ENCODE measurements at places on chromosomes 11 and 22.
A peak's percentile ranks its signal among the peaks of the same experiment; 100 is the strongest.

DNA sequence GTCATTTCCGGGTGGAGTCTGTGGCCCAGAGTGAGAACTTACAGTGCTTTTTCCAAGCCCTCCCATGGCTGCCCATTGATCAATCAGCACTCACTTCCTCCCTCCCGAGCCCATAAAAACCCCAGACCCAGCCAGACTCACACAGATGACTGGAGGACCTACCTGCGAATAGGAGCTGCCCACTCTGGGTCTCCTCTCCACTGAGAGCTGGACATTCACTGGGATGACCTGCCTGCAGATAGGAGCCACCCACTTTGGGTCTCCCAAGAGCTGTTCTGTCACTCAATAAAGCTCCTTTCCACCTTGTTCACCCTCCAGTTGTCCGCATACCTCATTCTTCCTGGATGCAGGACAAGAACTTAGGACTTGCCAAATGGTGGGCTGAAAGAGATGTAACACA is 56.0 kb upstream of the B3GNT6 start:
- DNase-seq: no peak

- DNase-seq: no peak
Measured at GRCh38 chr11:13503393-13503792, 7.6 kb upstream of the PTH start.

GRCh38 chr11:113415343-113415742 is 27.8 kb downstream of the ANKK1 start:
- DNase-seq: no peak

- no peak for DNase-seq
Measured at GRCh38 chr22:49377306-49377705, 450.4 kb downstream of the BRD1 start.

DNA sequence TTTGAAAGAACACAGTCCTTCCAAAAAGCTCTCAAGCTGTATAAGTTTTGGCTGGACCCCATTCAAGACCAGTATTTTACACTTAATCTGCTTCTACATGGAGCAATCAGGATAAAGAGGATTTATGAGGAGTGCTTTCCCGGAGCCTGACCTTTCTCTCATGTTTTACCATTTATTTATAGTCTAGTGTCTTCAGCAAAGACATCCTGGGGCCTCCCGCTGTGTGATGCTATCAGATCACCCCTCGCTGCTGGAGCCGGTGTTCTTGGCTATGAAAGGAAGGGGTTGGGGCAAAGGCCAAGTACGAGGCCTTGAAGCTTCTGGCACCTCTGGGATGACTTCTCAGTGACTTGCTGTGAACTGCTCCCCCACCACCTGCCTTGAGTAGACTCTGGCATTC is 189.6 kb downstream of the ADAMTS15 start:
- DNase-seq: no peak

- DNase-seq: no peak
Measured at GRCh38 chr11:132140056-132140455, 769.6 kb downstream of the NTM start.

GRCh38 chr22:22893891-22894739 is 6.5 kb downstream of the IGLL5 start:
- DNase-seq: no peak

- no peak for DNase-seq
Measured at GRCh38 chr11:126639692-126640091, 284.2 kb downstream of the ST3GAL4 start.

- DNase-seq: no peak
Measured at GRCh38 chr11:60127311-60127811, 38.9 kb downstream of the MS4A2 start.

DNA sequence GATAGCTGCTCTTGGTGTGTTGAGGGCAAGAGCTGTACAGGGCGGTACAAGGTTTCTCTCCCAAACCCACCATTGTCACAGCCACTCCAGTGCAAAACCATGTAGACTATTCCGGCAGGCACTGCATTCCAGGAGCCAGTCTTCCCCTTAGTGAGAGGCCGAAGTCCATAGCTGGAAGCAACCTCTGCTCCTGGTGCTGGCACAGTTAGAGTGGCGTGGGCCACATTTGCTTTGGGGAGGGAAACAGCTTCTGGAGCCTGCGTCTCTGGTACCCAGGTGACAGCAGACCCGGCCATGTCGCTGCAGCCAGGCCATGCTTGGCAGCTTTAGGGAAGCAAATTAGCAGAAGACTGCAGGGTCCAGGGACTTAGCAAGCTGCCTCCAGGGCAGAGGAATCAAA is 788.0 kb downstream of the BRD1 start:
- DNase-seq: no peak

DNA sequence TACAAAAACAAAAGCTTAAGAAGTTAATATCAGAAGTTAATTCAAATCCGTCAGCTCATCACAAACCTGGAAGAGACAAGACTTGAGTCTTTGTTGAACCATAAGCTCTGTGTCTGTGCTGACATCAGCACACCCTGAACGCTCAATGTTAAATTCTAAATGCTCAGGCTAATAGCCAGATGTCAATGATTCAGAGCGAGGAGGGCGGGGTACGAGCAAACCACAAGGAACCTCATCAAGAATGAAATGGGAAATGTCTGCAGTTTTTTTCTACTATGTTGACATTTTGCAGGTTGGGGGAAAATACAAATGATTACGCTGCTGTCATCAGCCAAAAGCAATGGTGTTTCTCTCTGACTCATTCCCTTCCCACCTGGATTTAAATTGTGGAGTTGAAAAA is 1057.2 kb downstream of the NTM start:
- DNase-seq: no peak

GRCh38 chr11:96075532-96075959 is 151.6 kb upstream of the MTMR2 start:
- DNase-seq: no peak

- no peak for DNase-seq
Measured at GRCh38 chr11:17414317-17414737, 25.9 kb upstream of the KCNJ11 start.

DNA sequence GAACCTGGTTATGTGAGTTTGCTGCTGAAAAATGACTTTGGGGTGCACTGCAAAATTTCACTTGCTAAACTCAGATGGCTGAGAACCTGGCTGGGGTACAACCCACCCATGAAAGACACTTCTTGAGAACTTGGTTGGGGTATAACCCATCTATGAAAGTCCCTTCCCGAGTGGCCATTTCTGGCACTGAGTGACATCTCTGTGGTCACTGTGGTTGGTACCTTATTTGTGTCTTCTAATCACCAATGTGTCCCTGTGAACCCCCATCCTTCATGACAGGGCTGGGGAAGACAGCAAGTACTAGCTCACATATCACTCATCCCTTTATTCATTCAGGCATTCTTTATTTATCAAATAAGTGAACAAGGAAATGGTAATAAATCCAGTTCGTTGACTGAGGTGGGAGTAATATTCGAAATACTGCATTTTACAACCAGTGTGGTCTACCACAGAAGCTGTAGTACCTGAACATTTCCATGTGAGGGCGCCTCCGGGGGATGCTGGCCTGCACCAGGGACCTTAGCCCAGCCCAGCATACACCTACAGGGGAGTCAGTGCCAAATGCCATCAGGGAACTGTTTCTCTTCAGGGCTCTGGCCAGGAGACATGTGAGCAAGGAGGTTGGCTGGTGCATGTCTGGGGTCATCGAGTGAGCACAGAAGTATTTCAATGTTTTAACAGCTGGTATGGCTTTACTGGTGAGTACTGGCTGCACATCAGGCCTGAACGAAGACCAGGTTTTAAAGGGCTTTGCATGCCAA is 122.1 kb downstream of the CSNK2A3 start:
- no peak for DNase-seq

GRCh38 chr11:22787551-22788162 is 41.9 kb downstream of the SVIP start:
- DNase-seq: peak; percentile 54

DNA sequence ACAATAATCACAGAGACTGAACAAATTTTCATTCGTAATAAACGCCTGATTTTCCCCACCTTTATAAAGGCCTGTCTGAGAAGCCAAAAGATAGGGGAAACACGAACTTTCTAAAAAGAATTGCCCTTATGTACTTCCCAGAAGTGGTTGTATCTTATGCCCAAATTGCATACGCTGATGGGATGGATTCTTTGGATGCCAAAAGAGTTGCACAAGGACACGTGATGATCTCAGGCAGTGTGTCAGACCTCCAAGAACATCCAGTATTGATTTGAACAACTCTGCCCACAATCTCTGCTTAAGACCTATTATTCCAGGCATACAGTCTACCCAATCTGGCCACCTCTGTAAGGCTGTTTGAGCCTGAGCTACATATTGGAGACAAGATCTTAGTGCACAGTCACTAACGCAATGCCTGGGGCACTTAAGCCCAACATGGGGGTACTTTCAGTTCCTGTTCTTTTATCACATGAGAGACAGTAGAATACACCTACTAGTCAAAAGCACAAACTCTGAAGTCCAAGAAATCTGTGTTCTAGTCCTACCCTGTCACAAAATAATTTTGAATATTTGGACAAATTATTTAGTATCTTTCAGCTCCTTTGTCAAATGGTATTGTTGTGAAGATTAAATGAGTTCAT is 38.9 kb downstream of the OR10A6 start:
- no peak for DNase-seq

DNA sequence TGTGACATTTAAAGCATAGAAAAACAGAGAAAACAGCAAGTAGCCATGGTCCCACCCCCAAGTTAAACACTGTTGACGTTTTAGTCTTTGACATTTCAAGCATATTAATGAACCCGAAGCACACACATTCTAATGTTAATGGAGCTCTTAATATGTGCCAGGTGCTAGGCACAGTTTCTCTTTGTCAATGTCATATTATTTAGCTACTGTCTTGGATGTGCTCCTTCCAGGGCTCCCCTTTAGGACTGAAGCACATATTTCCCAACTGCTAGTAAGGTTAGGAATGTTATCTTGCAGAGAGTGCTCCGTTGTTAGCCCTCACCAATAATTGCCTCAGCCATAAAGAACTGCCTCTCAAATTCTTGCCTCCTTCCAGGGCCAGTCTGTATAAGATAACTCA is 716.6 kb upstream of the TENM4 start:
- no peak for DNase-seq

GRCh38 chr22:40051322-40051721 is 56.6 kb downstream of the FAM83F start:
- no peak for DNase-seq

GRCh38 chr11:12099132-12099873 is 11.1 kb upstream of the MICAL2 start:
- no peak for DNase-seq

GRCh38 chr22:30880181-30880601 is 88.4 kb downstream of the MORC2 start:
- DNase-seq: no peak
